NCI-H446 (cell line): ENCODE measurements at places on chromosomes 4 and X.

GRCh38 chr4:39587881-39588280, 50.8 kb downstream of the SMIM14 start:
- DNase-seq: no peak

DNA sequence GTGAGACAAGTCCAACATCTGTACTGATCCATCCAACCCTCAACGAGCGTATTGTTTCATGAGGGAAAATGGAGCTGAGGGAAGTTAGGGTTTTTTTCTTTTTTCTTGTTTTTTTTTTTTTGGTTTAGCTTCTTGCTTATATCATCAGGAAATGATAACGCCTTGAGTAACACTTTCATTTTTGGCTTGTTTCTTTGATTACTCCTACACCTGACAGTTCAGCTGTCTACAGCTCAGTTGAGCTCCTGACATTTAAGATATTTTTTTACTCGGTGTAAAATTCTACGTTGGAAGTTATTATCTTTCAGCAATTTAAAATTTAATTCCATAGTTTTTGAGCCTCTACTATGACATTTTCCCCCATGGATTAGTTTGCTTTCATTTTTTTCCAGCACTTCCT, 691.0 kb upstream of the HTR2C start:
- no peak for DNase-seq

DNA sequence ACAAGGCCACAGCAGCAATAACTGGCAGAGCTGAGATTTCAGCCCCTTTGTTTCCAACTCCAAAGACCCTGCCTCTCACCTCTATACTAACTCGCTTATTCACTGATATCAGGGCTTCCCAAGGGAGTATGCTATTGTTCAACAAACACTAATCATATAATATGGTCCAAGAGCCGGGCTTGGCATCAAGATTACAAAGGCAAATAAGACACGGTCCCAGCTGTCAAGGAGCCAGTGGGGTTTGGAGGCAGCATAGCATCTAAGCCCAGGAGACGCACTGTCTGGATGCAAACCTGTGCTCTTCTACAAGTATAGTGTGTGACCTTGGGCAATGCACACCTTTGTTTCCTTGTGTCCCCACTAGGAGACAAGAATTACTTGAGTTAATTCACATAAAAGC, 28.7 kb downstream of the PAPSS1 start:
- no peak for DNase-seq

DNA sequence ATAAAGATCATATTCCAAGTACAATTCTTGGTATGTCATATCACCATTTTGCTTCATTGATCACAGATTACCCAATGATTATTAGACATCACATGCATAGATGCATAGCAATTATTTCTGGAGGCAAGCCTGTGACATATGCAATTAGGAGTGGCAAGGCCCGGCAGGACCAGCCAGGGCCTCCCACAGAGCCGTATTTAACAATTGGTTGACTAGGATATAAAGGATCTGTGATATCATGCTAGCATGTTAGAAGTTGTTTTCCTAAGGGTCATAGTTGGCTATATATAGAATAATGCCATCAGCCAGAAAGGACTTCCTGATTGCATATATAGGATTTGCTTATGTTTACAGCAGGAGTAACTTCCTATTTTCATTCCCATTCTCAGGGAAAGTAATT, 103.5 kb upstream of the OTUD4 start:
- no peak for DNase-seq

- DNase-seq: no peak
Measured at GRCh38 chrX:125954236-125954635, 211.9 kb downstream of the DCAF12L2 start.
